ENCODE measurements at places on chromosomes 12 and 14. TPM values are rescaled to one million over a fixed set of nuclear protein-coding genes. Genes with fewer than 3 reads are reported as not detected.

The CACNA1C gene
- polyA plus RNA-seq, result 3.2 TPM

The PCNX1 gene
- 5.2 TPM for polyA plus RNA-seq

The HSPB8 gene
- 43.4 TPM for polyA plus RNA-seq

The TMEM63C gene
- polyA plus RNA-seq, result 0.41 TPM

The SPTSSA gene
- 84.9 TPM for polyA plus RNA-seq

The FAM90A1 gene
- 0.35 TPM for polyA plus RNA-seq

The GDF3 gene
- polyA plus RNA-seq, result 0.35 TPM

GRCh38 chr12:72219937-72220336 is 52.2 kb upstream of the TRHDE start:
- no peaks in the 10 kb centered on the region for H3K36me3 ChIP-seq
- no peaks in the 10 kb centered on the region for H3K27me3 ChIP-seq
- no peaks in the 10 kb centered on the region for H3K4me1 ChIP-seq
- H3K27ac ChIP-seq, result no peak overlapping the region

- no peaks in the 10 kb centered on the region for H3K27me3 ChIP-seq
- peak; percentile 70 for DNase-seq
- H3K27ac ChIP-seq, result no peak overlapping the region
- no peak overlapping the region for H3K4me3 ChIP-seq
- no peaks in the 10 kb centered on the region for H3K36me3 ChIP-seq
Observed at GRCh38 chr14:80215756-80216581, 4.7 kb upstream of the DIO2 start.

GRCh38 chr12:84922693-84923092 is 10.1 kb upstream of the SLC6A15 start:
- H3K27ac ChIP-seq, result no peak overlapping the region
- no peak overlapping the region for H3K4me3 ChIP-seq
- H3K4me1 ChIP-seq, result no peaks in the 10 kb centered on the region
- no peak for DNase-seq

DNA sequence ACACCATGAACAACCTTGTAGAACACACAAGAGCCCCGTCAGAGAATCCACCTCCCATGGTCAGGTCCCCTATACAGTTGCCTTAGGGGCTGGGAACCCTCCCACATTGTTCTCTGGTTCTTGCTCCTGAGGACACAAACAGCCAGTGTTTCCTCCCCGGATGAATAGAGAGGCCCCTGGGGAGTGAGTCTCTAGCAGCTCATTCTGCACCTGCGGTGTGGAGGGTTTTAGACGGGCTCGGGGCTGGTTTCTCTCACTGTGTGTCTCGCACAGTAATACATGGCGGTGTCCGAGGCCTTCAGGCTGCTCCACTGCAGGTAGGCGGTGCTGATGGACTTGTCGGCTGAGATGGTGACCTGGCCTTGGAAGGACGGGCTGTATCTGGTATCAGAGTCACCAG is 1052.1 kb downstream of the TMEM121 start:
- no peak overlapping the region for H3K4me3 ChIP-seq
- no peaks in the 10 kb centered on the region for H3K27me3 ChIP-seq
- H3K36me3 ChIP-seq, result no peaks in the 10 kb centered on the region
- no peak overlapping the region for H3K27ac ChIP-seq
- no peak for DNase-seq
- no peaks in the 10 kb centered on the region for H3K4me1 ChIP-seq

- H3K36me3 ChIP-seq, result no peaks in the 10 kb centered on the region
- H3K4me3 ChIP-seq, result no peak overlapping the region
- no peaks in the 10 kb centered on the region for H3K27me3 ChIP-seq
- H3K27ac ChIP-seq, result peak overlapping the region; percentile 21
Observed at GRCh38 chr12:55642267-55642666, 5.6 kb downstream of the OR10P1 start.

- no peak overlapping the region for H3K4me3 ChIP-seq
- H3K36me3 ChIP-seq, result no peaks in the 10 kb centered on the region
- H3K27ac ChIP-seq, result no peak overlapping the region
- H3K4me1 ChIP-seq, result peaks cover 22% of the 10 kb centered on the region
Observed at GRCh38 chr12:118332511-118332910, 40.2 kb downstream of the TAOK3 start.

DNA sequence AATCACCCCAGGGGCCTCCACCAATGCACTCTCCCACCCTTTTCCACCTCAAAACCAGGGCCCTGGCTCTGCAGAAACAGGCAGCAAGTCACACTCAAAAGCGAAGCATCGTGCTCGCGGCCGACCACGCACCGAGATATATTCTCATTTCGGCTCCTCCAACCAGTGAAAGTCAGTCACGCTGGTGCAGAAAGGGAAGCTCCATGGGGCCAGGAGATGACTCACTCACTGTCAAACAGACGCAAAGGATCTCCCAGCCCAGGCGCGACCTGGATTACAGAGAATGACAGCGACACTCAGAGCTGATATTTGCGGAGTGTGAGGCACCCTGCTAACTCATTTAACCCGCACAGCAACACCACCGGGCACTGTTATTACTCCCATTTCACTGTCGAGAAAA is 173.6 kb downstream of the CALM1 start:
- H3K27me3 ChIP-seq, result no peaks in the 10 kb centered on the region
- peaks cover 1% of the 10 kb centered on the region for H3K36me3 ChIP-seq
- no peak overlapping the region for H3K27ac ChIP-seq
- no peak for DNase-seq
- H3K4me3 ChIP-seq, result no peak overlapping the region
- H3K4me1 ChIP-seq, result no peaks in the 10 kb centered on the region

DNA sequence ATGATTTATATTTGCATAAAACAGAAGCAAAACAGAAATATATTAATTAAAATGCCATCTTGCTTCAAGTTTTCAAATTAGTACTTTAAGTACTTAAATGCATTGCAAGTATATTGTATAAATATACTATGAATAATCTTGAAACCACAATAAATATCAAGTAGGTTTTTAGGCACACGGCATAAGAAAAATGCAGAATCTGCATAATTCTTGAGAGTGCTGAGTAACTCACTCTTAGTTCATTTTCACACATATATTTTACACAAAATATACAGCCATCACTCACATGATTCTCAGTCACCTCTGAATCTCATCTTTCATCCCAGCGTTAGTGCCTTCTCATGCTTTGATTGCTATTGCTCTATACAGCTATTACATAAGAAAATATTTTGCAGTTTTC is 51.9 kb downstream of the SLC6A15 start:
- H3K27me3 ChIP-seq, result no peaks in the 10 kb centered on the region
- H3K4me1 ChIP-seq, result no peaks in the 10 kb centered on the region
- no peak overlapping the region for H3K4me3 ChIP-seq
- no peak for DNase-seq

DNA sequence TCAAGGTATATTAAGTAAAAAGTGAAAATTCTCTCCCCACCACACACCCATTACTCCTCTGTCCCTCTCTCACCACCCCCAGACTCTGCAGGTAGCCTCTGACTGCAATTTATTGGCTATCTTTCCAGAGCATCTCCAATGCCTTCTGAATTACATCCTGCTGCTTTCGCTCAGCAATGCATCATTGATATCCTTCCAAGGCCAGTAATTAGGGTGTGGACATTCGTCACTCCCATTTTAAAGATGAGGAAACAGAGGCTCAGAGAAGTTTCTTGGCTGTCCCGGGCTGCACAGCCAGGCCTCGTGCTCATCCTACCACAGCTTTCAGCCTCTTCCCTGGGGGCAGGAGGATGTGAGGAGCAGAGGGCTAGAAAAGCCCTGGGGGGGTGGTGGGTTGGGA is 23.6 kb upstream of the PGF start:
- DNase-seq, result no peak
- H3K4me3 ChIP-seq, result no peak overlapping the region
- H3K27me3 ChIP-seq, result no peaks in the 10 kb centered on the region
- no peak overlapping the region for H3K27ac ChIP-seq
- peaks cover 57% of the 10 kb centered on the region for H3K4me1 ChIP-seq

GRCh38 chr14:54211551-54212308 is 185.1 kb upstream of the CDKN3 start:
- H3K36me3 ChIP-seq, result no peaks in the 10 kb centered on the region
- H3K4me1 ChIP-seq, result no peaks in the 10 kb centered on the region
- H3K27me3 ChIP-seq, result no peaks in the 10 kb centered on the region
- no peak overlapping the region for H3K27ac ChIP-seq

DNA sequence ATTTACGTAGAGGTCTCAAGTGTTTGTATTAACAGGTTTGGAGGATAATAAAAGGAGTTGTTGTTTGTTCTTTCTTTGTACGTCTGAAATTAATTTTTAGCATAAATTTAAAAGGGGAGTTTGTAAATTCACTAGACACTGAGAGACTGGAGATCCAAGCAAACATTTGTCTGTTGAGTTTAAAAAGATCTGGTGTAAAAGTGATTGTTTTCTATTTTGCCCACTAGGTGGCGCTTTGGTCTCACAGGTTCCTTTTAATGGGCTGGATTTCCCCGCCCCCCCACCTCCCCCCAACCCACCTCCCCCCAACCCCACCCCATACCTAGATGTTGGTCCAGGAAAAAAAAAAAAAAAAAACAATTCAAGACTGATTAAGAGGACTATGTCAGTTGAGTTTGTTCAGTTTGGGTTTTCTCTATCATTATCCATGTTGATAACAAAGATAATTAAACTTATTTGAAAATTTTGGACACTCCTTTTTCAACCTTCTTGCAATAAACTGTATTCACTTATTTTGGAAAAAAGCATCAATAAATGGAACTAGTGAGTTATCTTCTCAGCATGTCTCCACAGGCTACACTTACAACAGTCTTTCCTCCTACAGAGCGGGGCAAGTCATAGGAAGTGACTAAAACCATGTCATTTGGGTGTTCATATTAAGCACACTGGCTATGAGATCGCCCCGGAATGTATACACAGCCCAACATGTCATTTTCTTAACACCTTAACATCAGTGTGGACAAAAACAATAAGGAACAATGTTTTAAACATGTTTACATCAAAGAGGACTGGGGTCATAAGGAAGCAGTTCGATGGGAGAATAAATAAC is 841.1 kb downstream of the NRXN3 start:
- no peak for DNase-seq
- H3K27me3 ChIP-seq, result no peaks in the 10 kb centered on the region
- no peak overlapping the region for H3K4me3 ChIP-seq
- no peaks in the 10 kb centered on the region for H3K4me1 ChIP-seq
- no peaks in the 10 kb centered on the region for H3K36me3 ChIP-seq

GRCh38 chr14:96965885-96966595 is 168.9 kb downstream of the VRK1 start:
- H3K4me1 ChIP-seq, result no peaks in the 10 kb centered on the region
- H3K27ac ChIP-seq, result no peak overlapping the region
- H3K4me3 ChIP-seq, result no peak overlapping the region
- H3K27me3 ChIP-seq, result no peaks in the 10 kb centered on the region
- H3K36me3 ChIP-seq, result no peaks in the 10 kb centered on the region

DNA sequence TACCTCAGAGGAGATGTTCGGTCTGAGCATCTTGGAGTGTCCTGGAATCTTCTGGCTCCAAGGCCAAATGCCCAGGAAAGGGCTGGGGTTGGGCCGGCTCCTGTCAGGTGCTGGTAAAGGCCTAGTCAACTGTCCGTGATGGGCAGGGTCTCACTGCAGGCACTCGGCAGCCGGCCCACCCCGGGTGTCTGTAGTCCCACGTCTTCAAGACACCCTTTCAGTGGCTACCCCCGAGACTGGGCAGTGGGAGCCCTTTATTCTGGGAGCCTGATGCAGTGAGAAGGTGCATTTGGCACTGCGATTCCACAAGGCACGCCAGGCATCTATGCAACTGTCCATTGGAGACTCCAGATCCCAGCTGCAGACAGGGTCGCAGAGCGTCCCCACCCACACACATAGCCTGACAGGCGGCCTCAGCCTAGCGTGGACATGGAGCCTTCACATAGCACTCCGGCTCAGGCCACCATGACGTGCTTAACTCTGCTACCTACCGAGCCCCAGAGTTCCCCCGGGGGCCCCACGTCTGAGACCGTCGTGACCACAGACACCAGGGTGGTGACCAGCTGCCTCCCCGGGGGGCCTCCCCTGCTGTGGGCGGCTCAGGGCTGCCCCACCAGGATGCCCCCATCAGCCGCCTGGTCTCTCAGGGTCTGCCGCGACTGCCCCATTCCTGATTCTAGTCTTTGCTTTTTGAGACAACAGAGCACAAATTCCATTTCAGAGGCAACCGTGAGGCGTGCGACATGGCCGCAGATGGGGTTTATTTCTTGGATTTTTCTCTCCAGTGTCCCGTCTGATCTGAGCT is 331.8 kb upstream of the SFSWAP start:
- H3K27ac ChIP-seq, result no peak overlapping the region
- no peak for DNase-seq
- no peak overlapping the region for H3K4me3 ChIP-seq
- H3K36me3 ChIP-seq, result no peaks in the 10 kb centered on the region
- peaks cover 3% of the 10 kb centered on the region for H3K27me3 ChIP-seq
- H3K4me1 ChIP-seq, result no peaks in the 10 kb centered on the region

DNA sequence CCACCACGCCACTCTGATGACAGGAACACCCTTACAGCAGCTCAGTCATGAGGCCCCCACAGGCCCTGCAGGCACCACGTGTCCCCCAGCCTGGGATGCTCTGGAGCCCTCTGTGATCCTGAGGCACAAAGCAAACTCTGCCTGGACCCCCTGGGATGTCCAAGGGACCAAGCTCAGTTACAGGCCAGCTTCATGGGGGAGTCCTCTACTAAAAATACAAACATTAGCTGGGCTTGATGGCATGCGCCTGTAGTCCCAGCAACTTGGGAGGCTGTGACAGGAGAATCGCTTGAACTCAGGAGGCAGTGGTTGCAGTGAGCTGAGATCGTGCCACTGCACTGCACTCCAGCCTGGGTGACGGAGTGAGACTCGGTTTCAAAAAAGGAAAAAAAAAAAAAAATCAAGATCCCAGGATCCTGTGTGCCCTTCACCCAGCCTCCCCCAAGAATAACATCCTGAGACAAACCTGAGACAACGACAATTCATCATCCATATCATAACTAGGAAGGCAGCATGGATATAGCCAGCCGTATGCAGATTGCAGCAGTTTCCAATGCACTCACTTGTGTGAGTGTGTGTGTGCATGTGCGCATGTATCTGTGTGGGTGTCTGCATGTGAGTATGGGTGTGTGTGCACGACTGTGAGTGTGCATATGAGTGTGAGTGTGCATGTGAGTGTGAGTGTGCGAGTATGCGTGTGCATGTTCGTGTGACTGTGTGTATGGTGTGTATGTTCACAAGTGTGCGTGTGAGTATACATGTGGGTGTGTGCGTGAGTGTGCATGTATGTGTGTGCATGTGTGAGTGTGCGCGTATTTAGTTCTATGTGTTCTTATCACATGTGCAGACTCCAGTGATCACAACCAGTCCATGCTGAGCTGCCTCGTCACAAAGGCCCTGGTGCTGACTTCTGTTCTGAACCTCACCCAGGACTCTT is 52.1 kb downstream of the NCOR2 start:
- DNase-seq, result no peak
- H3K36me3 ChIP-seq, result peaks cover 5% of the 10 kb centered on the region
- H3K4me1 ChIP-seq, result peaks cover 32% of the 10 kb centered on the region
- no peak overlapping the region for H3K4me3 ChIP-seq
- no peak overlapping the region for H3K27ac ChIP-seq
